ENCODE measurements at places on chromosomes 1 and 21. TPM values are rescaled to one million over a fixed set of nuclear protein-coding genes. Genes with fewer than 3 reads are reported as not detected.

The GPR157 gene
- total RNA-seq = 6.9 TPM

The ARHGEF2 gene
- 35.9 TPM for total RNA-seq

The YIPF1 gene
- 29.1 TPM for total RNA-seq

The TMPRSS3 gene
- total RNA-seq = not detected

The ITLN1 gene
- not detected for total RNA-seq

The AKT3 gene
- total RNA-seq = 8.5 TPM

The IFI44 gene
- total RNA-seq = not detected

The ATP1A4 gene
- not detected for total RNA-seq

The CCDC30 gene
- total RNA-seq = 0.49 TPM

The CLCA4 gene
- not detected for total RNA-seq

The S100A14 gene
- not detected for total RNA-seq

The NKAIN1 gene
- total RNA-seq = 3.6 TPM

The FNDC5 gene
- total RNA-seq = 39.4 TPM

The CR1L gene
- not detected for total RNA-seq

The CCDC181 gene
- total RNA-seq = not detected

The CRYAA gene
- not detected for total RNA-seq

The PLA2G2C gene
- not detected for total RNA-seq

The SELE gene
- not detected for total RNA-seq

The SUCO gene
- total RNA-seq = 12.7 TPM

The WDTC1 gene
- total RNA-seq = 13.2 TPM

The VSIG8 gene
- total RNA-seq = not detected

The SH2D2A gene
- 1.8 TPM for total RNA-seq

The PRR9 gene
- total RNA-seq = not detected

The STIL gene
- 16.1 TPM for total RNA-seq

The DPT gene
- total RNA-seq = not detected

The MASP2 gene
- total RNA-seq = not detected
